ENCODE measurements at places on chromosomes 1 and 21. TPM values are rescaled to one million over a fixed set of nuclear protein-coding genes. Genes with fewer than 3 reads are reported as not detected.

FOXD3 gene
- polyA plus RNA-seq = not detected

HES2 gene
- not detected for polyA plus RNA-seq

OLIG2 gene
- polyA plus RNA-seq = 0.20 TPM

PPIAL4G gene
- not detected for polyA plus RNA-seq

KIF17 gene
- polyA plus RNA-seq = not detected

NCMAP gene
- polyA plus RNA-seq = not detected

KLF17 gene
- not detected for polyA plus RNA-seq

FPGT gene
- 23.8 TPM for polyA plus RNA-seq

NCAM2 gene
- polyA plus RNA-seq = not detected

ANKRD34A gene
- polyA plus RNA-seq = not detected

C1orf141 gene
- polyA plus RNA-seq = not detected

SPATA17 gene
- not detected for polyA plus RNA-seq

SORT1 gene
- polyA plus RNA-seq = 9.0 TPM

FCRLB gene
- 0.36 TPM for polyA plus RNA-seq

PGLYRP4 gene
- not detected for polyA plus RNA-seq

KANK4 gene
- polyA plus RNA-seq = not detected

AMY2B gene
- 31.1 TPM for polyA plus RNA-seq

DCST2 gene
- 1.5 TPM for polyA plus RNA-seq

ERICH3 gene
- polyA plus RNA-seq = not detected

CFAP74 gene
- not detected for polyA plus RNA-seq

CACNA1S gene
- polyA plus RNA-seq = not detected

RGS4 gene
- polyA plus RNA-seq = not detected

SLC25A34 gene
- polyA plus RNA-seq = 0.61 TPM

RAP1A gene
- polyA plus RNA-seq = 41.2 TPM

IGSF21 gene
- not detected for polyA plus RNA-seq

CYP2J2 gene
- not detected for polyA plus RNA-seq

DCDC2B gene
- polyA plus RNA-seq = not detected

OR2L2 gene
- not detected for polyA plus RNA-seq
